Breast epithelium (tissue), 4 donors: ENCODE measurements at places on chromosomes 1 and 21. TPM values are rescaled to one million over a fixed set of nuclear protein-coding genes. Genes with fewer than 3 reads are reported as not detected.

DNA sequence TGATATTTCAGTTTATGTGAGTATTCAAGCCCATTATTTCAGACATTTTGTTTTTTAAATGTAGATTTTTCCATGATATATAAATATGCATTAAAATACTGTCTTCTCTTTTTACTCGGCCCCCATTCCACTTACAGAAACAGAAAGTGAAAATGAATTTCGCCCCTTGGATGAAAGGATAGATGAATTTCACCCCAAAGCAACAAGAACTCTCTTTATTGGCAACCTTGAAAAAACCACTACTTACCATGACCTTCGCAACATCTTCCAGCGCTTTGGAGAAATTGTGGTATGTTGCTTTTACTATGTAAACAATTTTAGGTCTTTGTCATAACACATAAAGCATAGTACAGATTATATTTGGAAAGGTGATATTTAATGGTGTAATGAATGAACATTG, 59.9 kb downstream of the ZBTB17 start:
- no peak for DNase-seq
- H3K27me3 ChIP-seq = no peaks in the 10 kb centered on the region
- no peak overlapping the region for H3K27ac ChIP-seq
- no peaks in the 10 kb centered on the region for H3K36me3 ChIP-seq
- H3K4me1 ChIP-seq = no peaks in the 10 kb centered on the region

DNA sequence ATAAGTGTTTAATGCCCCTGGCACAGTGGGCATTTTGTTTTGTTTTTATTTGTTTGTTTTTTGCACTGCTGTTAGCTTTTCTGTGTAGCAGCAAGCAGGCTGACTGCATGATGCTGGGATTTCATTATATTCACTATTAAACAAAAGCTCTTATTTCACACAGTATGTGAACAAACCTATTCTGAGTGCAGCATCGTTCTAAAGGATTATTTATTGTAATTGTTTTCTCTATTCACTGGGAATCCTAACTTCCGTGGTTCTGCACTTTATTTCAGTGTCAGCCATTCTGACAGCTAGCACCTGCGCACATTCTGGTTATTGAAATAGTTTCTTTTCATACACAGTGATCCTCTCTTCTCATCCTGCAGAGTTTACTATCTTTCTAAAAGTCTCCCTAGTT, 595.0 kb downstream of the NEGR1 start:
- H3K4me1 ChIP-seq = no peaks in the 10 kb centered on the region
- no peak for DNase-seq
- no peaks in the 10 kb centered on the region for H3K27me3 ChIP-seq

The GLUL gene
- total RNA-seq = 10,612 TPM

DNA sequence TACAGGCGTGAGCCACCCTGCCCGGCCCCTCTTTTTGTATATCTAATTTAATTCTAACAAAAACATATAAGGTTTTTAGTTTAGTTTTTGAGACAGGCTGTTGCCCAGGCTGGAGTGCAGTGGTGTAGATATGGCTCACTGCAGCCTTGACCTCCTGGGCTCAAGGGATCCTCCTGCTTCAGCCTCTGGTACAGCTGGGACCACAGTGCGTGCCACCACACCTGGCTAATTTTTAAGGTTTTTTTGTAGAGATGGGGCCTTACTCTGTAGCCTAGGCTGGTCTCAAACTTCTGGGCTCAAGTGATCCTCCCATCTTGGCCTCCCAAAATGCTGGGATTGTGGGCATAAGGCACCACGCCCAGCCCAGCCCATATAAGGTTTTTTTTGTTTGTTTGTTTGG, 18.8 kb downstream of the ENSA start:
- no peak overlapping the region for H3K4me3 ChIP-seq
- DNase-seq = no peak
- peaks cover 17% of the 10 kb centered on the region for H3K4me1 ChIP-seq

GRCh38 chr1:153958961-153959260, 499 bp upstream of the CRTC2 start:
- DNase-seq = no peak
- no peaks in the 10 kb centered on the region for H3K27me3 ChIP-seq
- peak overlapping the region; percentile 91 for H3K27ac ChIP-seq
- peaks cover 10% of the 10 kb centered on the region for H3K4me1 ChIP-seq
- H3K4me3 ChIP-seq = peak overlapping the region; percentile 93
- H3K36me3 ChIP-seq = no peaks in the 10 kb centered on the region

- no peaks in the 10 kb centered on the region for H3K27me3 ChIP-seq
- DNase-seq = no peak
- no peaks in the 10 kb centered on the region for H3K36me3 ChIP-seq
- no peak overlapping the region for H3K27ac ChIP-seq
These were observed 193.6 kb upstream of the ADGRL2 start for GRCh38 chr1:81607086-81607485.

The RNU1-3 gene
- total RNA-seq = under 0.01 TPM

GRCh38 chr1:115156826-115157468, 67.6 kb upstream of the TSPAN2 start:
- H3K27ac ChIP-seq = no peak overlapping the region
- H3K4me3 ChIP-seq = no peak overlapping the region
- H3K4me1 ChIP-seq = no peaks in the 10 kb centered on the region
- no peaks in the 10 kb centered on the region for H3K36me3 ChIP-seq

GRCh38 chr1:16459352-16459925, 18.9 kb downstream of the NECAP2 start:
- H3K27me3 ChIP-seq = no peaks in the 10 kb centered on the region
- DNase-seq = no peak
- no peaks in the 10 kb centered on the region for H3K36me3 ChIP-seq
- H3K27ac ChIP-seq = no peak overlapping the region
- H3K4me3 ChIP-seq = no peak overlapping the region

- H3K27ac ChIP-seq = peak overlapping the region; percentile 77
- no peaks in the 10 kb centered on the region for H3K4me1 ChIP-seq
- no peak for DNase-seq
- H3K4me3 ChIP-seq = peak overlapping the region; percentile 44
These were observed 959 bp upstream of the SDC3 start for GRCh38 chr1:30909365-30910068.

DNA sequence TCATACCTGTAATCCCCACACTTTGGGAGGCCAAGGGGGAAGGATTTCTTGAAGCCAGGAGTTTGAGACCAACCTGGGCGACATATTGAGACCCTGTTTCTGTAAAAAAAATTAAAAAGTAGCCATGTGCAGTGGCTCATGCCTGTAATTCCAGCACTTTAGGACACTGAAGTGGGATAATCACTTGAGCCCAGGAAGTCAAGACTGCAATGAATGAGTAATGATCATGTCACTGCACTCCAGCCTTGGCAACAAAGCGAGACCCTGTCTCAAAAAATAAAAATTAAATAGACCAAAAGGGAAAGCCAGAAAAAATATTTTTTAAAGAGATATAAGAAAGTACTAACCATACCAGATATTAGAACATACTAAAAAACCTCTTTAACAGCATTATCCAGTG, 44.7 kb upstream of the LYPLAL1 start:
- H3K4me3 ChIP-seq = no peak overlapping the region
- DNase-seq = no peak
- H3K27me3 ChIP-seq = no peaks in the 10 kb centered on the region
- H3K36me3 ChIP-seq = no peaks in the 10 kb centered on the region

GRCh38 chr21:25568246-25568645, 39.0 kb downstream of the MRPL39 start:
- no peaks in the 10 kb centered on the region for H3K4me1 ChIP-seq
- DNase-seq = no peak
- no peak overlapping the region for H3K27ac ChIP-seq

- H3K4me1 ChIP-seq = no peaks in the 10 kb centered on the region
- no peaks in the 10 kb centered on the region for H3K27me3 ChIP-seq
- H3K36me3 ChIP-seq = no peaks in the 10 kb centered on the region
These were observed 54.7 kb downstream of the SLC66A1 start for GRCh38 chr1:19366599-19367536.

The LENEP gene
- total RNA-seq = not detected

The THEMIS2 gene
- total RNA-seq = 52.0 TPM

The CNKSR1 gene
- 2.2 TPM for total RNA-seq

DNA sequence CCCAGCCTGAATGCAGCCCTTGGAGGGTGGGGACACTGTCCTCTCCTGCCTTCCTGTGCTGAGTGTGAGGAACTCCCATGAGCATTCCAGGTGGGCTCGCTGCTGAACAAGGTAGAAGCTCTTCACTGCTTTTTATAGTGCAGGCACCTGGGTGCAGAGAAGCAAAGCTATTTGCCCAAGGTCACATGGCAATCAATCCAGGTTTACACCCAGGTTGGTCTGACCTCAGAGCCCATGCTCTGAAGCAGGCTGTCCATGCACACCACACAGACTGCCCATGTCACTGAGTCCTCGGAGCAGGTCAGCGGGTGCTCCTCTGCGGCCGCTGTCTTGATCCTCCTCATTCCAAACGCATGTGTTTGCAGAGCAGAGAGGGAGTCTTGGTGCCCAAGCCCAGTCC, 323.4 kb upstream of the VAMP3 start:
- no peaks in the 10 kb centered on the region for H3K4me1 ChIP-seq

GRCh38 chr1:107972391-107973180, 7.6 kb upstream of the VAV3 start:
- DNase-seq = no peak
- H3K27ac ChIP-seq = no peak overlapping the region
- no peaks in the 10 kb centered on the region for H3K27me3 ChIP-seq
- no peak overlapping the region for H3K4me3 ChIP-seq

GRCh38 chr1:153677718-153678518, 570 bp upstream of the NPR1 start:
- H3K27ac ChIP-seq = peak overlapping the region; percentile 68
- peaks cover 10% of the 10 kb centered on the region for H3K4me1 ChIP-seq
- H3K36me3 ChIP-seq = no peaks in the 10 kb centered on the region
- H3K4me3 ChIP-seq = peak overlapping the region; percentile 92

The APCS gene
- total RNA-seq = not detected

The EFCAB14 gene
- 92.8 TPM for total RNA-seq

GRCh38 chr1:4624801-4625200, 29.6 kb upstream of the AJAP1 start:
- H3K4me3 ChIP-seq = no peak overlapping the region
- no peaks in the 10 kb centered on the region for H3K4me1 ChIP-seq
- DNase-seq = no peak
- H3K27me3 ChIP-seq = no peaks in the 10 kb centered on the region
- no peak overlapping the region for H3K27ac ChIP-seq

- H3K4me1 ChIP-seq = no peaks in the 10 kb centered on the region
- no peaks in the 10 kb centered on the region for H3K27me3 ChIP-seq
- H3K27ac ChIP-seq = no peak overlapping the region
- H3K36me3 ChIP-seq = no peaks in the 10 kb centered on the region
- no peak for DNase-seq
These were observed 12.1 kb downstream of the CATSPERE start for GRCh38 chr1:244473059-244473605.

- H3K4me3 ChIP-seq = no peak overlapping the region
- H3K27me3 ChIP-seq = no peaks in the 10 kb centered on the region
- no peaks in the 10 kb centered on the region for H3K36me3 ChIP-seq
- peaks cover 31% of the 10 kb centered on the region for H3K4me1 ChIP-seq
- H3K27ac ChIP-seq = peak overlapping the region; percentile 80
These were observed 9.9 kb downstream of the HCRTR1 start for GRCh38 chr1:31627301-31627929.

DNA sequence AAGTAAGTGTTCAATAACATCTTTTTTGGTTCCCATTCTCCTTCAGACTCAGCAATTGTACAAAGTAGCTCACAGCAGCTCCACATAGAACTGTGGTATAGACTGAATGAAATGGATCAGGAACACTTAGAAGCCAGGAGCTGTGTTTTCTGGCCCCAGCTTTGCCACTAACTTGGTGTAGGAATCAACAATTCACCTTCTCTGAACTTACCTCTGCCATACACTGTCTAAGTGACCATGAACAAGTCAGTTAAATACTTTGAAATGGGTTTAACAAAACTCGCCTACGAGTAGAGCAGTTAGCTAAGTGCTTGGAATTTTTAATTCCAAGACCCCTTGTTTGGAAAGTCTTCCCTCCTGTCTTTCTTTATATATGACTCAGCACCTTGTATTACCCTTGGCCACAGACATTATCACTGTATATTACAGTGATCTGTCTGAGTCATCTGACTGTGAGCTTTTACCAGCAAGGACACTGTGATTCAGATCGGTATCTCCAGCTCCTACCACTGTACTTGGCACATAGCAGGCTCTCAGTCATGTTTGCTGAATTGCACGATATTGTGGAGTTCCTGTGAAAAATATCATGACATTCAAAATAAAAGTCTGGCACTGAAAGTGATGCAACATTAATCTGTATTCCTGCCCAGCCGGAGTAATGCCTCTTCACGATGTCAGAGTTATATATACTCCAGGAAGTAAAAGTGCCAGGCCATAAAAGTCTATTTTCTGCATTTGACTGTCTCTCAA, 101.7 kb upstream of the BEND5 start:
- no peak overlapping the region for H3K4me3 ChIP-seq
- DNase-seq = no peak
- H3K4me1 ChIP-seq = peaks cover 4% of the 10 kb centered on the region
- H3K36me3 ChIP-seq = no peaks in the 10 kb centered on the region
- H3K27ac ChIP-seq = peak overlapping the region; percentile 30

The PAQR6 gene
- total RNA-seq = 2.5 TPM

DNA sequence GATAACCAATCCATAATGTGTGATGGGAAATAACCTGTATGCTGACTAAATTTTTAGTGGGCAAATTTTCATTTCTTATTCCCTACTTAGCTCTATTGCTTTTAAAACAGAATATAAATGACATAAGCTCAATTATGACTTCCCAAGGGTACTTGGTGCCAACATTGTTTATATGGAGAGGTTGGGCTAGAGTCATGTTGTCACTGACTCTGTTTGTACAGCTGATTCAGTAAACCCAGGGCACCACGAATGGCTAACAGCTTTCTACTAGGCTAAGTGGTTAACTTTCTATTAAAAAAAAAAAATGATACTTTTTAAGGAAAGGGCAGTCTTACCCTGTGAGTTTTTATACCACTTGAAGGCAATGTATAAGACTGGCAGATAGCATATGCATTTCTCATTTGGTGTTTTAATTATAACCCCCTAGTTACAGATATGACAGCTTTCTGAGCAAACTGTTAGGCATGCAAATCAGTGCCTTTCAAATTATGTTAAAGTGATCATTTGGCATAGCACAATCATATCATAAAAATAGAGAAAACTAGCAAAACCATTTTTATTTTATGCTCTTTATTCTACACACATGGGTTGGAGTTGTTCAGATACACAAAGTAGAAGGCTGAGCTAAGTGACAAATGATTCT, 147.1 kb downstream of the DNM3 start:
- DNase-seq = no peak
- H3K4me3 ChIP-seq = no peak overlapping the region
- H3K4me1 ChIP-seq = no peaks in the 10 kb centered on the region
- no peaks in the 10 kb centered on the region for H3K36me3 ChIP-seq
- H3K27me3 ChIP-seq = no peaks in the 10 kb centered on the region
- no peak overlapping the region for H3K27ac ChIP-seq
